CD8-positive, alpha-beta memory T cell (primary cell): ENCODE measurements at places on chromosomes 13 and 19.

DNA sequence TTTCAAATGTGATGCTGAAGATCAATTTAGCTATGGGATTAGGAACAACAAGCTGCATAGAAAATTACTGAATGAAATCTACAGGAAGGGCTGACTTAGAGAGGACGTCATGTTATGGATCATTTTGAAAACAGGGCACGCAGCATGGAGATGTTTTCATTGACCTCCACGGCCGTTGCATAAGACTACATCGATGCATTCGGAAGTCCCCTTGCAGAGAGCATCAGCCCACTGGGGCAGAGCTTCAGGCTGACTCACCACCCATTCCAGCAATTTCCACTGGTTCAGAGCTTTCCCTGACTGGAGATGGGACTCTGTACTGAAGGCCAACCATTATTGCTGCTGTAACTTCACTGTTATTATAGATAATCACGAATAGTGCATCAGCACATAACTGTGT is 305.3 kb downstream of the IRS2 start:
- no peak for DNase-seq

DNA sequence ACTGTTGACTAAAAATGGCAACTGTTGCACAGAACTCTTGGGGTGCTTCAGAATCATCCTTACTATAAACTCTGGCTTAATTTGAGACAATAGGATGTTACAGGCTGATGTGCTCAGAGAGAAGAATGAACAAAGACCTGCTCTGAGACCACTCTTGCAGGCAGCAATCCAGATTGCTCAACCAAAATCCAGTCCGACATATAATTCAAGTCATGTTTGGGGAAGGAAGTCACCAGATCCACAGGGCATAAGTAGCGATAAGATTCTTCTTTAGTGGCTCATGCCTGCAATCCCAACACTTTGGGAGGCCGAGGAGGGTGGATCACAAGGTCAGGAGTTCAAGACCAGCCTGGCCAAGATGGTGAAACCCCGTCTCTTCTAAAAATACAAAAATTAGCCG is 20.6 kb downstream of the MTMR6 start:
- no peak for DNase-seq

DNA sequence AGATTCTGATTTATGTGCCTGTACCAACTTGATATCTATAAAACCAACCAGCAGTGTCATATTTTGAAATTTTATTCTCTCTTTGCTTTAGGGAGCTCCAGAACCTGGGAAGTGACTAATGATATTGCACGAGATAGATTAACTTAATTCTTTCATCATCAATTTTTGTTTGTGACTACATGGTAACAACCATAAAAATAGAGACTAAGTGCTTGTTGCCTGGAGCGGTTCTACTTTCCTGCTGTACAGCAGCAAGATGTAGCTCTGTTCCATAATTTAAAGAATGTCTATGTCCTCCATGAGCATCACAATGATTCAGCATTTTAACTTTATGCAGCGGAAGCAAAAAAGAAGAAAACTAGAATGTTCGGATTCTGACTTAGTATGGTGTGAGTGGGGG is 275.6 kb downstream of the KLF5 start:
- no peak for DNase-seq

- DNase-seq, result no peak
These were observed 8.8 kb upstream of the CACNG6 start for GRCh38 chr19:53982611-53983010.

GRCh38 chr19:18086590-18087138 is at the start of gene IL12RB1:
Gene IL12RB1, minus strand, starts transcription at chr19:18086934. Its CDS starts 111 bp downstream, at chr19:18086823.
- peak; percentile 31 for DNase-seq

GRCh38 chr19:13091400-13092157 is 11.1 kb downstream of the LYL1 start:
- no peak for DNase-seq

DNA sequence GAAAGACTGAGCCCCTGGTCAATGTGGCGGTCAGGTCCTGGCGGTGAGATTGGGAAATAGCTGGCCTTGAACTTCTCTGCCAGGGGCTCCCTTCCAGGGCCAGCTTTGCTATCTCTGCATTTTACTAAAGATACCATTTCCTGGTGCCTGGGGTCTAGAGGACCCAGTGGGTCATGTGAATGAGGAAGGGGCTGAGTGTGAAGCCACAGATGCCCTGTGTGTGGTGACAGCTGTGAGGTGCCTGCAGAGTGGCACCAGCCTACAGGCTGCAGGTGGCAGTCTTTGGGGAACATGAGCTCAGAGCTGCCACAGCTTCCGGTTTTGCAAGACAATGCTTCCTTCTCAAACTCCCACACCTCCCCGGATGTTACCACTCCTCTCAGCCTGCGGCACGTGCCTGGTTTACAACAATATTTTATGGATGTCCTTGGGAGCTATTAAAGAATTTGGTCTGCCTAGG is 5.2 kb upstream of the MLNR start:
- DNase-seq, result peak; percentile 54

DNA sequence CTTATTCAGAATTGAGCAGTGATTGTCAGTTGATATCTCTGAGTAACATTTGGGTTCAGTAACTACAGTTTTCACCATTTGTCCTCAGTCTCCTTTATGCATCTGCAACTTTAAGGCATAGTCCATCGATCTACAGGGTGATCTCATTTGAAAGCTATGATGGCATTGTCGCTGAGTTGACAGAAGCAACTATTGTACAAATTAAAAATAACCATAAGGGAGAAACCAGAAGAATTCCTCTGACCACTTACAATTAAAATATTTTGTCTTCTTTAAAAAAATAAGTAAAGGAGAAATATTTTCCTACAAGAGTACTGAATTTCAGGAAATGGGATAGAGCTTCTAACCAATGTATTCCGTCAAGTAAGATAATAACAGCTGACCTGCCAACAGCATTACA is 30.6 kb downstream of the RAP2A start:
- no peak for DNase-seq

DNA sequence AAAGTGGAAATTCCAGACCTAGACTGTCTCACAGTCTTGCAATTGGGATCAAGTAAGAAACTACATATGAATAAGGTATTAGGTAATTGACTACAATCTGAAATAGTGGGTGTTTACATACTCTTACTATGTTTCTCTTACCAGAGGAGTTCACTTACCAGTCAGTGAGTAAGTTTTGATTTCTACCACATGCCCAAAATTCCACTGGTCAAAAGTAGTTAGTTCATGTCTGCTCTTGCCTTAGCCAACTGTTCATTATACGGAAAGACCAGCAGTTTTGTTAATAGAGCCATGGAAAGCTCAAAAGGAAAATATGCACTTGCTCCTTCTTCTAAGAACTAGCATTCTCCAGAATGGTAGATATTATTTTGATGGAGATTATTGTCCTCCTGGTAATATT is 490.8 kb downstream of the RFC3 start:
- no peak for DNase-seq

DNA sequence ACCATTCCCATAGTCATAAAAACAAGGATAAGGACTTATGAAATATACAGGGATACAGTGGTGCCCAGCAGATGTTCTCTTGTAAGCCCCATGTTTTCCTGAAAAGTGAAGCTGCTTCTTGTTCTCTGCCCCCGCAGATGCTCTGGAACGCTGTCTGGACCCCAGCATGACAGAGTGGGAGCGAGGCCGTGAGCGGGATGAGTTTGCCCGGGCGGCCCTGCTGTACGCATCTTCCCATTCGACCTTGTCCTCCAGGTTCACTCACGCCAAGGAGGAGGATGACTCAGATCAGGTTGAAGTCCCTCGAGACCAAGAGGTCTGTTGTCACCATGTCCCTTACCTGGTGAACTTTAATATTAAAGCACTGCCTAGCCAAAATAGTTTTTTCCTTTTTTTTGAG is 20.3 kb upstream of the WDR88 start:
- no peak for DNase-seq

GRCh38 chr19:13060233-13060963 is 42.3 kb downstream of the LYL1 start:
- no peak for DNase-seq

DNA sequence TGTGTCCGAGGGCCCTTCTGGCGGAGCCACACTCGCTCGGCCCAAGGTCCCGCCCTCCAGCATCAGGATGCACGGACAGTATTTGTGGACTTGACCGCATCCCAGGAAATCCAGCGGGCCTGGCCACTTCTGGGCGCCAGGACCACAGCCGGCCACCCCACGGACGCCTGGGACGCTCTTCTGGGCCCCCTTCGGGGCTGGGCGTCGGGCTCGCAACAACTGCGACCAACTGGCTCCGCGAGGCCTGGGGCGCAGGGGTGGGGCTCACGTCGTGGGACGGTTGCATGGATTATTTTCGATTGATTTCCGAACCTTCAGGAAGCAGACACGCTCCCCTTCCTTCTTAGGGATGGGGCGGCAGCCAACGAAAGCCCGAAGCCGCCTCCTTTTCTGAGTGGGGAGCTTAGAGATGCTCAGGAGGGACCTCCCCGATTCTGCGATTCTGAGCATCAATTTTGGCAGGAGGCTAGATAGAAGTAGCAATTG is 521 bp upstream of the NUP58 start:
- peak; percentile 5 for DNase-seq

DNA sequence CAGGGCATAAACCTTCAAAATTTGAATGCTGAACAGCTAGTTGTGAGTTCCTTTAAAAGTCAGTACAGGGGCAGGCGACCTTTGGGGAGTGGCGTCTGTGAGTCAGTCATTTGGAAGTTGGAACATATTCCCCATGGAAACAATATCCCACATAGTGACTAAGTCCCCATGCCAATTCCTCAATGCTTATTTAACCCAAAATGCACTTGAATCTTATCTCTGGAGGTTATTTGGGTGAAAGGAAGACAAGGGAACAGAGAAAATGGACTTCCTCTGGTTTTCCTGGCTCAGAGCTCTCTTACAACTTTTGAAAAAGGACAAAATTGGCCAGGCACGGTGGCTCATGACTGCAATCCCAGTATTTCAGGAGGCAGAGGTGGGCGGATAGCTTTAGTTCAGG is 479.2 kb upstream of the NBEA start:
- DNase-seq, result no peak

GRCh38 chr19:18060472-18060871 is 26.3 kb downstream of the IL12RB1 start:
- no peak for DNase-seq

DNA sequence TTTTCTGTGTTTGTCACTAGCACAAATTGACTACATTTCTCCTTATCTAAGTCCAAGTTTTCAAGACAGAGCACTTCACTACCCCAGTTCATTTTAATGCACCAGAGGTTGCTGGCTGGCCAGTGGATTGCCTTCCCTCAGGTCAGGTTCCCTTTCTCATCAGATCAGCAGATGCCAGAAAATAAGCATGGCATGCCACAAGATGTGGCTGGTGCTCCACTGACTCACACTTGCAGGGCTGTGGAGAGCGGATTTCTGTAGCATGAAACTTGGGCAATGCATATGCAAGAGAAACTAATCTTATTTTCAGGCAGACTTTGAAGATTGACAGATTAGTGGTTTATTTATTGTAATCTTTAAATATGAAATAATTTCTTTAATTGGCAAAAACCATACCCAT is 79.5 kb downstream of the RUBCNL start:
- no peak for DNase-seq

DNA sequence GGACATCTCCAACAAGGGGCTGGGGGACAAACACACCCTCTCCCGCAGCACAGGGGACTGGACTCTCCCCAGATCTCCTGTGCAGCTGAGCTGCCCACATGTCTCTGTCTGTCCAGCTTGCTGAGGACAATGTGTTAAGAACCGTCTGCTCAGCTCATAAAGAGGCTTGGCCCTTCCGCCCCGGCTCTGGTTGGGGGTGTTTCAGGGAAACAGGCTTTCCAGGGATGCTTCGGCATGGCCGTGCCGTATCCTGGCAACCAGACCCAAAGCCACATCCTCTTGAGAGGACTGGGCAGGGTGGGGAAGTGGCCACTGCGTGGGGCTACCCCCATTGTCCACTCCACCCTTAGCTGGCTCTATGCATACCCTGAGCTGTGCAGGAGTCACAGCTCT is 41.1 kb upstream of the CHST8 start:
- no peak for DNase-seq

DNA sequence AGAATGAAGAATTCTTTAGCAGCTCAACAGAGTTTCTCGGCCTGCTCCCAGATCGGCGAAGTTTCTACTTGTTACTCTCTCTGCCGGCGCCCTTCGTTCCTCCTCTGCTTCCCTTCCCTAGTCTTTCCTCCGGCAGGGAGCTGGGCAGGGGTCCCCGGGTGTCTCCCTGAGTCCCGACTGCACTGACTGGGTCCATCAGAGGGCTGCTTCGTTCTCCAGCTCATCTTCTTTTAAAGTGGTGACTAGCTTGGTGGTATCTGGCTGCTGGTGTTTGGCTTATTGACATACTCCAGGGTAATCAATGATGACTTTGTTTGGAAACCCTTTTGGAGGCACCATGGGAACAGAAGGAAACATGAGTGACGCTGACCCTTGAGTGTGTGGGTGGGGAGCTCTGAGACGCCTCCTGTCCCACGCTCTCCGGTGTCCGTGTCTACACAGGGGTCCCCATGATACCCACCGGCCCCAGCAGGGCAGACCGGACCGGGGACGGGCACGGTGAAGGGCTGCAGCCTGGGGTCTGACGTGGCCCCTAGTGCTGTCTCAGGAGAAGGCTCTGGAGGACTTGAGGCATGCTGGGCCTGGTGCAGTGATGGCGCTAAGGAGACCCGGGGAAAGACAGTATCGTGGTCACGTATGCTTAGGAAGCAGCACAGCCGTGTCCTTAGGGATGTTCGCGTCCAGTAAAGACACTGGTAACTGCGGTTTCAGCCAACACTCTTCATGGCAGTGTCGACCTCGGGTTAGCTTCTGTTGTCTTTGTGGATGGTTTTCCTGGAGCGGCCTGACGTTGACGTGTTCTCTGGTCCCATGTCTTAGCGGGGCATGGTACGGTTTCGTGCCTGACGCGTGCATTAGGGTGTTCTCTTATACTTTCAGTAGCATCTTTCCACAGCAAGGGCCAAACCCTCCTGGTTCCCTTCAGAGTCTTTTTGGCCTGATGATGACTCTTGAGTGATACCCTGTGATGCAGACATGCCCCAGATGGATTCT is 23.8 kb downstream of the NAXD start:
- DNase-seq, result no peak

- peak; percentile 22 for DNase-seq
These were observed 2.1 kb downstream of the CLEC4G start for GRCh38 chr19:7729831-7730285.

DNA sequence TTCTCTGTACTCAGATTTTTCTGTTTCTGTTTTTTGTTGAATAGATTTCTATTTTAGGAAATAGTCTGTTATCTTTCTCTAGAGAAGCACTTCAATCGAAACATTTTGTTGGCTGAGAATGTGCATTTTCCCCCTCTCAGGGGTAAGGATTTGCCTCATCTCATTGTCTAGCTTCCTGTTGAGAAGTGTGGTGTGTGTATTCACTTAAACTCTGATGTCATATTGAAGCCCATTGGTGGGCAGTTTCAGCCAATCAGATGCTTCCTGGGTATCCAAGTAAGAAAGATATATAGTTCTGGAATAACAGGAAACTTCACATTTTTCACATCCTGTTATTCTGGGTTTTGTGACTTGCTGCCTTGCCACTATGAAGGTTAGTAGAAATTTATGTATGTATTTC is 87.6 kb downstream of the ARHGEF7 start:
- DNase-seq, result no peak

DNA sequence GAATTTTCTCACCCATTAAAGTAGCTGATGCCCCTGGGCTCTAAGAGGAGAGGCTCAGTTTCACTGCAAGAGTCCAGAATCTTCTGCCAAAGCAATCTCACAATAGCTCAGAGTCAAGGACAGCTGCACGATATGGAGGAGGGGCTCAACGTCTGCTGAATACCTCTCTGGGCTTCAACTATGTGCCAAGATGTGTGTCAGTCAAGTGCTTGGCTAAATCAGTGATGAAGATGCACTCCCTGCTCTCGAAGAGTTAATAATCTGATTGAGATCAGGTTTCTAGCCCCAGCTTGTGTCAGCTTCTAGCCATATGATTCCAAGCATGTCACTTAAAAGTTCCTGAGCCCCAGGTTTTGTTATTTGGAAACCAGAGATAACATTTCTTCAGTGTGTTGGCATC is 46.8 kb downstream of the KLF12 start:
- no peak for DNase-seq
